Neuronal stem cell (in vitro differentiated cells): ENCODE measurements at places on chromosomes 13 and 19.

- no peaks in the 10 kb centered on the region for H3K4me1 ChIP-seq
- no peak for DNase-seq
- H3K4me3 ChIP-seq: no peak overlapping the region
- no peak overlapping the region for H3K27ac ChIP-seq
- H3K27me3 ChIP-seq: no peaks in the 10 kb centered on the region
Observed at GRCh38 chr13:71596116-71596515, 270.9 kb downstream of the DACH1 start.

DNA sequence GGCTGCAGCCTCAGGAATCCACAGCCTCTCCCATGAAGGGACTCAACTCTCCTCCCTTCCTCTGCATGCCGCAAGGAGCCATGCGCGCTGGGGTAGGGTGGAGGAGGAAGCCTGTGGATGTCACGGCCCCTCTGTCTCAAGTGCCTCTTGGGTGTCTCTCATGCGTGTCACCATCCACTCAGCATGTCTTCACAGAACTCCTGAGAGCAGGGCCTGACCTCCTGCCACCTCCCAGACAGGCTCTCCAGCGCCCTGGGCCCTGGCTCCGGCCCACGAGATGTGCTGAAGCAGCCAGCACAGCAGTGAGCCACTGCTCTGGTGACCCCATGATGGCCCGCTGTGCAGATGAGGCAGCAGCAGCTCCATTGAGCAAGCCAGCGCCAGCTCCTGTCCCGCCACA lies 25.9 kb upstream of the SPACA7 start:
- H3K36me3 ChIP-seq: no peaks in the 10 kb centered on the region
- H3K4me3 ChIP-seq: no peak overlapping the region
- no peaks in the 10 kb centered on the region for H3K27me3 ChIP-seq
- H3K27ac ChIP-seq: no peak overlapping the region
- peaks cover 26% of the 10 kb centered on the region for H3K4me1 ChIP-seq

- DNase-seq: no peak
- no peaks in the 10 kb centered on the region for H3K27me3 ChIP-seq
- H3K4me1 ChIP-seq: peaks cover 2% of the 10 kb centered on the region
- no peak overlapping the region for H3K4me3 ChIP-seq
- H3K27ac ChIP-seq: no peak overlapping the region
- peaks cover 23% of the 10 kb centered on the region for H3K36me3 ChIP-seq
Observed at GRCh38 chr19:46985542-46986415, 33.9 kb upstream of the NPAS1 start.

DNA sequence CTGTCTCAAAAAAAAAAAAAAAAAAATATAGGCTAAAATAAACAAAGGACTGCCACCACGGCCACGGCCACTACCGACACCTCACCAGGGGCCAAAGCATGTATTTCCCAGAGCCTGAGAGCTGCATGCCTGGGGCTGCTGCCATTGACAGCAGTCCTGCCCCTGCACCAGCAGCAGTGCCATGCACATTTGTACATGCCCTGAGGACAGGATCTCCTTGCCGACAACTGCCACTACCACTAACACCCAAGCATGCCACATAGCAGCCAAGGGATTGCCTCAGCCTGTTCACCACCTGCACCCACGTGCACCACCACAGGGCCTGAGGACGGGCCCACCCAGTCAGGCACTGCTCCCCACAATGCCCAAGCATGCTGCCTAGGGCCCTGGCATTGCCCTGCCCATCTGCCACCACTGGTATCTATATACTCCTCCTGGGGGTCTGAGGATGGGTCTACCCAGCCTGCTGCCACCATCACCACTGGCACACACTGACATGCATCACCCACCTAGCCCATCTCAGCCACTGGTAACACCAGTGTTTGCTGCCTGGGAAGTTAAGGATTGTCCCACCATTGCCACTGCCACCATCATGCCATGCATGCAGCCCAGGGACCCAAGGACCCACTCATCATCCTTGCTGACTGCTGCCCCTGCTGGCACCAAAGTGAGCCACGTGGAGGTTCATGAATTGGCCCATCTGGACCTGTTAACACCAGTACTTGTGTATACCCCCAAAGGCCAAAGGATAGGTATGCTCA lies 10.6 kb upstream of the NUP62 start:
- H3K27me3 ChIP-seq: peaks cover 2% of the 10 kb centered on the region
- H3K27ac ChIP-seq: no peak overlapping the region
- DNase-seq: no peak
- no peaks in the 10 kb centered on the region for H3K4me1 ChIP-seq
- H3K4me3 ChIP-seq: no peak overlapping the region
- no peaks in the 10 kb centered on the region for H3K36me3 ChIP-seq

DNA sequence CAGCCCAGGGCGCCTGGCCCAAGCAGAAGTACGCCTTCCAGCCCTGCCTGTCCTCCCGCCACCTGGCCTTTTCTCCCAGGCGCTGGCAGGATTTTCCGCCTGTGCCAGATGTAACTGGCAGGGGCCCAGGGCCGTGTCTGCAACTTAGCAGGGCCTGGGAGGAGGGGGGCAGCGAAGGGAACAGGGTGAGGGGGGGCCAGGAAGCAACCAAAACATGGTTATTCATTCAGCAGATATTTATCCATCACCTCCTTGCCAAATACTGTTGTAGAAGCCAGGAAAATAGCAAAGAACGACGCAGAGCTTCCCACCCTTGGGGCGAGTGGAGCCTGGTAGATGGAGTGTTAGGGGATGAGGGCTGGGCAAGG lies 5.6 kb downstream of the TLE6 start:
- H3K4me3 ChIP-seq: no peak overlapping the region
- no peak overlapping the region for H3K27ac ChIP-seq
- H3K36me3 ChIP-seq: no peaks in the 10 kb centered on the region

GRCh38 chr19:6062961-6063575 lies 47.2 kb downstream of the RFX2 start:
- H3K4me3 ChIP-seq: no peak overlapping the region
- no peak for DNase-seq
- peaks cover 33% of the 10 kb centered on the region for H3K4me1 ChIP-seq
- H3K27me3 ChIP-seq: no peaks in the 10 kb centered on the region
- H3K36me3 ChIP-seq: peaks cover 2% of the 10 kb centered on the region

GRCh38 chr13:30845297-30846214 lies 60.5 kb upstream of the MEDAG start:
- H3K36me3 ChIP-seq: no peaks in the 10 kb centered on the region
- no peak overlapping the region for H3K27ac ChIP-seq
- no peak for DNase-seq
- peaks cover 2% of the 10 kb centered on the region for H3K4me1 ChIP-seq
- H3K4me3 ChIP-seq: no peak overlapping the region
- H3K27me3 ChIP-seq: peaks cover 5% of the 10 kb centered on the region

- DNase-seq: no peak
- H3K27me3 ChIP-seq: no peaks in the 10 kb centered on the region
- peaks cover 1% of the 10 kb centered on the region for H3K4me1 ChIP-seq
- no peak overlapping the region for H3K27ac ChIP-seq
- no peak overlapping the region for H3K4me3 ChIP-seq
Observed at GRCh38 chr13:110107568-110108347, 199.2 kb downstream of the COL4A1 start.

DNA sequence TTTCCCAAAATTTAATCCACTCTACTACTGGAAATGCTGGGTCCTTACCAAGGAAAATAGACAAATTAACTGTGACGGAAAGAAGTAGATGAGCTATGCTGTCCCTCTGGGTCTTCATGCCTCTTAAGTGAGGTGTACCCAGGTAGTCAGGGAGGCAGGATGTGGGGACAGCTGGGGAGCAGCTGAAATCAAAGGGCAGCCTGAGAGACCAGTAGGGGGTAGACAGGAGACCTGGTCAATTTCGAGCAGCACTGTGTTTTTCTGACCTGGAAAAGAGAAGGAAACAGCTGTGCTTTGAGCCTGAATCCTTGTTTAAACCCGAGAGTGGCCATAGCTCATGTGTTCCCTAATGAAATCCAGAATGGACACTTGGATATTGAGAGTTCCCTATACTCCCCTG lies 587.3 kb downstream of the EFNB2 start:
- H3K4me3 ChIP-seq: no peak overlapping the region
- no peak overlapping the region for H3K27ac ChIP-seq
- H3K4me1 ChIP-seq: no peaks in the 10 kb centered on the region
- DNase-seq: no peak

GRCh38 chr19:17243830-17244617 lies 1.7 kb downstream of the NR2F6 start:
- no peak overlapping the region for H3K27ac ChIP-seq
- H3K27me3 ChIP-seq: no peaks in the 10 kb centered on the region
- peak overlapping the region; percentile 92 for H3K4me3 ChIP-seq

GRCh38 chr13:32986552-32986951 lies 29.7 kb upstream of the KL start:
- DNase-seq: no peak
- H3K36me3 ChIP-seq: no peaks in the 10 kb centered on the region
- H3K27me3 ChIP-seq: no peaks in the 10 kb centered on the region
- no peak overlapping the region for H3K4me3 ChIP-seq

DNA sequence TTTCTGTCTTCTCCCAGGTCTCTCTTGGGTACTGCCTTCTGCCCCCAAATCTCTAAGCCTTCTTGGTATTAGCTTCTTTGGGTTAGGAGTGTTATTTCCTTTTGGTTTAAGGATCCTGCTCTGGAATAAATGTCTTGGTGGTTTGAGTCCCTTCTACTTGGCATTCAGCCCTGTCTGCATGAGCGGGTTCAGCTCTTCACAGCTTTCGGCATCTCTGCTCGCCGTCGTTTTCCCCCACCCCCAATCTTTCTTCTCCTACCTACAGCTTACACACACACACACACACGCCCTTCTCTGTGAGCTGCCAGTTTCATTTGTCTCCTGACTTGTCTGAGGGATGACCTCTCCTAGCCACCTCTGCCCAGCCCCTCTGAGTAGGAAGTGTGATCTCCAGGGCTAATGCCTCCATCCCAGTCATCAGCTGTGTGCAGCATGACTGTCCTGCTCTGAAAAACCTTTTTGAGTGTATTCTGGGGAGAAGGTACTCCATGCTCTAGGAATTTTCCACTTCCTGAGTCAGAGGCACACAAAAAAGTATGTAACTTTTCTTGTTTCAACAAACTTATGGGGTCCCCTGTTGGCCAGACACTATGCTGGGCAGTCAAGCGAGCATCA lies 4.7 kb downstream of the CNOT3 start:
- no peak overlapping the region for H3K4me3 ChIP-seq
- H3K27me3 ChIP-seq: no peaks in the 10 kb centered on the region
- no peak for DNase-seq
- peaks cover 10% of the 10 kb centered on the region for H3K4me1 ChIP-seq

GRCh38 chr19:10412257-10412977 lies 7.9 kb upstream of the PDE4A start:
- H3K4me1 ChIP-seq: peaks cover 2% of the 10 kb centered on the region
- H3K27ac ChIP-seq: no peak overlapping the region
- no peak overlapping the region for H3K4me3 ChIP-seq
- peaks cover 2% of the 10 kb centered on the region for H3K27me3 ChIP-seq
- DNase-seq: no peak

DNA sequence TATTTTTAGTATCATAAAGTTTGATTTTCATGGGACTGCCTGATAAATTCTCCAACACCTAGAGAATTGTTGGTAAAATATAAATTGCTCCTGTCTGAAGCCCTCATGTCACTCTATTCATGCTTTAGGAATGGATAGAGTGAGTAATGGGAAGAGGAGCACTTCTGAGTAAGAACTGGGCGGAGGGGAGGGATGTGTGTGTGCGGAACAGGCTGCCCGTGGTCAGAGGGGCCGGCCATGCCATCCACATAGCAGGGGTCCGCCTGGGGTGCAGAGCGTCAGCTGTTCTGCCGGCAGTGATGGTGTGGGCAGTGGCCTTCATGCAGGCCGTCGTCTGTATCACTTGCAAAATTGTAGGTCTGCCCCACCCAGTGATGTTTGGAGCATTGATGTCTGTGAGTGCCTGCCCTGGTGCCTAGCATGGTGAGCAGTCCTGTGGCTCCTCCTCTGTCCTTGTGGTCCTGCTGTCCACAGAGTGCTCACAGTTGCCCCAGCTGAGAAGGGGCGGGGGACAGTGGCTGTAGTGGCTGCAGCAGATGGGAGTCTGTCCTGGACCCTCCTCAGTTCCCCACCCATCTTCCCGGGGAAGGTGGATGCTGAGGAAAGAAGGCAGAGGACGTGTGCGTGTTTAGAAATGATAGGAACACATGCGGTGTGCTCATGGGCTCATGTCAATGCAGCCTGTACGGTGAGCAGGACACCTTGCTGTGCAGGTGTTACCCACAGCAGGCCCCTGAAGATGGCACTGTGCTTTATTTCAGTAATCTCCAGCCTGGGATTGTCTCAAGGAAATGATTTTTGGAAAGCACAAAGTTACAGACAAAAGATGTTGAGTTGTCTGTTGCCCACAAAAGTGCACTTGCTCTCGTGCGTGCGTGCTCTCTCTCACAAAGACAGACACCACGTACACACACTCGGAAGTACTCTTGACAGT lies 49.4 kb upstream of the TEX29 start:
- no peak overlapping the region for H3K27ac ChIP-seq
- H3K4me1 ChIP-seq: no peaks in the 10 kb centered on the region
- H3K4me3 ChIP-seq: no peak overlapping the region
- no peaks in the 10 kb centered on the region for H3K27me3 ChIP-seq
- H3K36me3 ChIP-seq: peaks cover 30% of the 10 kb centered on the region

- no peaks in the 10 kb centered on the region for H3K36me3 ChIP-seq
- H3K27ac ChIP-seq: no peak overlapping the region
- no peak overlapping the region for H3K4me3 ChIP-seq
- no peaks in the 10 kb centered on the region for H3K27me3 ChIP-seq
Observed at GRCh38 chr13:49419276-49419675, 24.6 kb downstream of the CAB39L start.

DNA sequence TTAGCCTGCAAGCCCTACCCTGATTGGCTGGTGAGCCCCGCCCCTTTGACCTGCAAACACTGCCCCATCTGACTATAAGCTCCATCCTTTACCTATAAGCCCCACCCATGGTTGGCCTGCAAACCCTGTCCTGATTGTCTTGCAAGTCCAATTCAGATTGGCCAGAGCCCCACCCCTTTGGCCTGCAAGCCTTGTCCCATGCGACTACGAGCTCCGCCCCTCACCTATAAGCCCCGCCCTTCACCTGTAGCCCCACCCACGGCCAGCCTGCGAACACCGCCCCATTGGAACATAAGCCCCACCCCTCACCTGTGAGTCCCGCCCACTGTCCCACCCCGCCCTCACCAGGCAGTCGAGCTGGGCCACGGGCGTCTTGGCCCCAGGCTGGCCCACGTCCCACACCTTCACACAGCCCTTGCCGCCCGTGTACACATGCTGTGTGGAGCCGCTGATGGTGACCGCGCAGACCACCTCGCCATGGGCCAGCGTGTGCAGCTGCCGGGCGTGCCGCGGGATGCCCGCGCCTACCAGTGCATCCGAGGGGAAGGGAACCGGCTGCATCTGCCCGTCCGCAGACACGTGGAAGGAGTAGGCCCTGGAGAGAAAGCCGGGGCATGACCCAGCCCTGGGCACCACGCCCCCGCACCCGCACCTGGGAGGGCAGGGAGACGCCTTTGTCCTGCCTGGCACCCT lies 22.9 kb downstream of the TLE2 start:
- no peak overlapping the region for H3K27ac ChIP-seq
- H3K27me3 ChIP-seq: no peaks in the 10 kb centered on the region
- no peaks in the 10 kb centered on the region for H3K36me3 ChIP-seq
- H3K4me1 ChIP-seq: peaks cover 3% of the 10 kb centered on the region
- no peak for DNase-seq

GRCh38 chr13:51261610-51262249 lies 39.5 kb downstream of the FAM124A start:
- H3K36me3 ChIP-seq: no peaks in the 10 kb centered on the region
- no peaks in the 10 kb centered on the region for H3K27me3 ChIP-seq
- peaks cover 24% of the 10 kb centered on the region for H3K4me1 ChIP-seq
- no peak for DNase-seq
- no peak overlapping the region for H3K4me3 ChIP-seq
- H3K27ac ChIP-seq: no peak overlapping the region
